Natural killer cell treated with Interleukin-12 subunit alpha and Interleukin-12 subunit beta and Interleukin-15 and Interleukin-18, amount 100 ng/mL, for 72 hours (primary cell): ENCODE measurements at places on chromosomes 11 and 22.

DNA sequence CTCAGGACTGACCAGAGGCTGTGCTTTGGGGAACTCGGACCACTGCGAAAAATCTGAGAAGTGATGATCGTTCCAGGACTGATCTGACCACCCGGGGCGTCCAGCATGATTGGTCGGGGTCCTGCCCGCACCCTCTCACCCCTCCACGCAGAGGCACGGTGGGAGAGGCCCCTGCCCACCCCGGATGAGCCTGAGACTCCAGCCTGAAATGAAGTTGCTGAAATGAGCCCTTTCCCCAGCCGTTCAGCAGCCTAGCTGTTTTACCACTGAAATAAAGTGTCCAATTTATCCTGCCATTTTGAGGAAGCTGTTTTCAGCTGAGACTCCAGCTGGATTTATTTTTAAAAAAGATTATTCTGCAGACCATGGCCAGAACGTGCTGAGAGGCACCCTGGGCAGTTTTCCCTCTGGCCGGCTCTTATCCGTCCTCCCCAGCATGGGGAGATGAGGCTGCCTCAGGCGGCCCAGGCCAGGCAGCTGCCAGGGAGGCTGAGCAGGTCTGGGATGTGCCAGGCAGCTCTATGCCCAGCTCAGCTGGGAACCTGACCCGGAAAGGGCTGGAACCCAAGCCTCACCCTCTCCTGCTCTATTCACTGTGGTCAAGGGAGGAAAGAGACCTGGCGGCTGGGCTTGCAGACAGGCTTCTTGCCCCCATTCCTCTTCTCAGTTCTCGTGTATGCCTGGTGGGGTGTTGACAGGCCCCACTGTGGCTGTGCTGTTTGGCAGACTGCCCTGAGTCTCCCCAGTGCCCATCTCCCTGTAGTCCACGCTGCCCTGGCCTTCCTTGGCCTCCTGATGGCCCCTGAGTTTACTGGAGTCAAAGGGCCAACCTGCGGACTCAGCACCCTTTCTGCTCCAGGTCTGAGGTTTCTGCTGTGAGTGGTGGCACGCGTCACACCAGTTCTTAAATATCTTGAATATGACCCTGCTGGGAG, 161.0 kb upstream of the B3GAT1 start:
- DNase-seq, result no peak

GRCh38 chr11:33552756-33553155, 147.9 kb downstream of the C11orf91 start:
- DNase-seq, result no peak

DNA sequence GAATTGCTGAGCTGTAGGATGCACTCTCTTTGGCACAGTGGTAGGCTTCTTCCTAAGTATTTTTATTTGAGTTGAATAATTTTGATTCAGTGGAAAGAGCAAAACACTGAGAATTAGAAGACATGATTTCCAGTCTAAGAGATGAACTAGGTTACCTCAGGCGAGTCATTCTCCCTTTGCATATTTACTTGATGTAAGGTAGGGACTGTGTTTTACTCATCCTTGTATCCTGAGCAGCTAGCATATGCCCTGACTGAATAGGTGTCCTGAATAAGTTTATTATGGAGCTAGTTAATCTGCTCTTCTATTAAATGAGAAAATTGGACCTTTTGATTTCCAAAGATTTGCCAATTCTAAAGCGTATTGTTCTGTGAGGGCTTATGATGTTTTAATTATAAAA, 50.7 kb downstream of the STIM1 start:
- DNase-seq, result no peak

- no peak for DNase-seq
These were observed 12.9 kb upstream of the FAT3 start for GRCh38 chr11:92211576-92212167.

DNA sequence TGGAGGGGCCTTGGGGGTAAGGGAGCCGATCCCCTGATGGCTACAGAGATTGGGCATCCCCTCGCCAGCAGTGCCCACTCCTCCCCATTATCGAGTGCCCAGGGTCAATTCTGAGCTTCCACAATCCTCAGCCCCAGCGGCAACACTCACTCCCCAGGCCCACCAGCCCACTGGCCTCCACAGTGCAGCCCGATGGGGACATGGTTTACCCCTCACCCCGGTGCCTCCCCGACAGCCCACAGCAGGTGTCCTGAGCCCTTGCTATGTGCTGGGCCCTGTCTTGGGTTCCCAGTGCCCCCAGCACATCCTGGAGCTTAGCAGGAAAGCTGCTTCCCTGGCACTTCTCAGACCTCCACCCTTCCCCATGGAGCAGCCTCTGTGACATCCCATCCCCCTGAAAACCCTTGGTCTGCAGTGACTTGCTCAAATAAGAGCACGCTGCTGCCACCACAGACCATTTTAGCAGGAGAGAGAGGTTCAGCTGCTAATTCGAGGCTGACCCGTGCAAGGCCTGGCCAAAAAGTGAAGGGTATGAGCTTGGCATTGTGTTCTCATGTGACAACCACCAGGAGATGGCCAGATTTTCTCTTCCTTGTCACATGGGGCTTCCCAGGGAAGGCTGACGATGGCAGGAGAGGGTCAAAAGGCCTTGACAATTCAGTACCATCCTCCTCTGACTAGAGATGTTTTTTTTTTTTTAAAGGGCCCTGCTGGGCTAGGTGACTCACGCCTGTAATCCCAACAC, 23.6 kb downstream of the KCNJ4 start:
- no peak for DNase-seq

DNA sequence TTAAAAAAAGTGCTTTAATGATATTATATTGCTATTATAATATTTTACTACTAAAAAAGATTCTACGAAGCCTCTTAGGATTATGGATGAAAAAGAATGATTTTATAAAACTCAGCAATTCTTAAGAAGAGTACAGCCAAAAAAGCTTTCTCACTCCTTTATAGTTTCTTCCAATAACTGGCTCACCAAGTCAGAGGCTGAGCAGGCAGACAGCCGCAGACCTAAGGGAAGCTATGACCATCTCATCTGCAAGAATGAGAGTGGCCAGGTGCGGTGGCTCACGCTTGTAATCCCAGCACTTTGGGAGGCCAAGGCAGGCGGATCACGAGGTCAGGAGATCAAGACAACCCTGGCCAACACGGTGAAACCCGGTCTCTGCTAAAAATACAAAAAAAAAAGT, 12.7 kb upstream of the EMID1 start:
- DNase-seq, result no peak

DNA sequence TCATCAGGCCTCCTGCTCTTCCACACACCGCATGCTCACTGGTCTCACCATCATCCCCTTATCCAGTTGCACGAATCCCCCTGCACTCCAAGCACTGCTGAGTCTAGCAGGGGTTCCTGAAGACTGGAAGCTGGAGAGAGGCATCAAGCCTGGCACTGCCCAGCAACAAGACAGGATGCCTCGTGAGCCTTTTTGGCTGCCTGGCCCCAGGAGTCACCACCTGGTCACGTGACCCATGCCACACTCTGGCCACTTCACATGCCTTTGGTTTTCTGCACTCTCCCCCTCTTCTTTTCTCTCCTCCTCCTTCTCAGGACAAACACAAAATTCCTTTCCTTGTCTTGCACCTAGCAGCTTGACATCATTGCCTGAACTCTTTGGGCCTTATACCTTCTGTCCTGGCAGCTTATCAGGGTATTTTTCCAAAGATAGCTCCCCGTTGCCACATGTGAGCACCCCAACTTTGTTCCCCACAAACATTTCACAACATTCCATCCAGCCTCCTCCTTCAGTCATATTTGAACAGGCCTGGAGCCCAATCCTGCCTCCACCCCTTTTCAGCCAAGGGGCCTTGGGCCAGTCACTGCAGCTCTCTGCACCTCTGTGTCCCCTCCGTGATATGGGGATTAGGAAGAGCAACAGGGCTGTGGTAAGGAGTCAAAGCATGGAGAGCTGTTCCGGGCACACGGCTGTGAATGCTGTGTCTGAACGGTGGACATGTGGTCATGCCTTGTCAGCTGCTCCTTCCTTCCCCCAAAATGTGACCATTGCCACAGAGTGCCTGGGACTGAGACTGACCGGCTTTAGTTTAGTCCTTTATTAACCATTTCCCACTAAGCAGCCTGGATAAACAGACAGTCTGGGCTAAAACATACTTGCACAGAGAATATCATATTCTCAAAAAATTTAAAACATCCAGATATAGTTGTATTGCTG, 2.8 kb upstream of the PACSIN2 start:
- DNase-seq, result no peak

DNA sequence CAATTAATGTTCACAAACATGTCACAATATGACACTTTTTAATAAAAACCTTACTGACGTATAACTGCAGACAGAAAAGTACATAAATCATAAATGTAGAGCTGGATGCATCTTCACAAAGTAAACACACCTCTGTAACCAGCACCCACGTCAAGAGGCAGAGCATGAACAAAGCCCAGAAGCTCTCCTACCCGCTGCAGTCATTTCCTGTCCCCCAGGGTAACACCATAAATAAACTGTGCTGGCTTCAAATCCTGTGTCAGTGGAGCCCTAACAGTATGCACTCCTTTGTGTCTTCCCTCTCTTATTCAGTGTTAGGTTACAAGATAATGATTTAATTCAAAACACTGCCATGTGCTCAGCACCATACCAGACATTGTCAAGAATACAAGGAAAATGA, 5.7 kb downstream of the SYT13 start:
- DNase-seq, result no peak

DNA sequence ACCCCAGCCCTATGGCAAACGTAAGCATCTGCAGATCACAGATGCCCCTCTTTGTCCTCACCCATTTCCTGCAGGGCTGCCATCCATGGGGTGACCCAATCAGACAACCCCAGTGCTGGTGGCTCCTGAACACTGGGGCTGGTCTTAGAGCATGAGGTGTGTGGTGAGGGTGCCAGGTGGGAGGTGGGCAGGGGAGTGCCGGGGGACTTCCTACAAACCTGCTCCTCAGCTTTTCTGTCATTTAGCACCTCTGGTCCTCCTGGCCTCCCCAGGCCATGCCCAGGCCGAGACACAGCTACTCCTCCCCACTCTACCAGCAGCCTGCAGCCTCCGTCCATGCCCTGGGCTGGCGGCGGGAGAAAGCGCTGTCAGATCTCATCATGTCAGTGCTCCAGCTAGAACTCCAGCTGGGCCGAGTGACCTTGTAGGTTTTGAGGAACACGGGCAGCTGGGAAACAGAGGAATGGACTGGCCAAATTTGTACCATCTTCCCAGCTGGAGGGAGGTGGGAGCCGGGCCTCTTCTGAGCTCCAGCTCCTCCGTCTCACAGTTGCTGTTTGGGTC, 157.7 kb upstream of the NECTIN1 start:
- no peak for DNase-seq

DNA sequence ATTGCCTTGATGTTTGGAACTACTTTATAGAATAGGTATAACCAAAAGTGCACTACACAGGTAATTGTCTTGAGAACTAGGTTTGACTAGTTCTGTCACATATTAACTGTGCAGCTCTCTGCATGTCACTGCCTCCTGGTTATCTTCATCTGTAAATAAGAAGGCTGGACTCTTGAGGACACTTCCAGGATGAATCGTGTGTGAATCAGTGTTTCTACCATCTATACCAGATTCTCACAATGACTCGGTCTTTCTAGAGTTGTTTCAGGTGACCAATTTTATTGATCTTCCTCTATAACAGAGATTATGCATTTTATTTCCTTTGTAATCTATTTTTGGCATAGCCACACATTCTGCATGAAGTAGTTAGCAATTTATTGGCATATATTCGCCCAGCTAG, 1181.0 kb upstream of the TENM4 start:
- DNase-seq, result no peak

DNA sequence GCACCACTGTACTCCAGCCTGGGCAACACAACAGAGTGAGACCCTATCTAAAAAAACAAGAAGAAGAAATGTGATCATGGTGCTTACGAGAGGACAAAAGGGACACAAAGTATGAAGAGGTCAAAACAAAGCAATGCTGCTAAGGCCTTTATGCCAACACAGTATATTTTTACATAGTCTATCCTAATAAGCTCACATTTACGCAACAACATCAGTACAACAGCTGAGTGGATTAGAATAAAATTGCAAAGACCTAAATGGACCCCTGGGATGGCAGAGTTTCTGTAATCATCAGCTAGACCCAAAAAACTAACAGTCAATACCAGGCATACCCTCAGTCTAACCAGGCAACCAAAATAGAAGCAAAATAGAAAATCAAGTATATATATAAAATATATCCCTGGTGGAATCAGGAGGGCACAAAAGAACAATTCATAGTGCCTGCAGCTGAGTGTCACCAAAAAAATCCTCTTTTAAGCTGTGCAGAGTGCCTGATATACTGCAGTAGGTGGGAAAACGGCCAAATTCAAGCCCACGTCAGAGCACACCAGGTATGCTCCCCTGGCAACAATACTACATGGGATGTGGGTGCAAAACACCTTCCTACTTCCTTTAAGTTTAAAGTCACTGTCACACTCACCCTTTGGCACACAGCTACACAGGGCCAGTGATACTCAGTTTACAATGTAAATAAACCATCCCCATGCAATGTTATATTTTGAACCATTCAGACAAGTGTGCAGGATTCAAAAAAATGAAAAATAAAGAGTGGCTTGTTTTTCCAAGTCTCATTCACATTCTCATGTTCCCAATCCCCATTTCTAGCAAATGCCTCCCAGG, 57.8 kb downstream of the RBFOX2 start:
- DNase-seq, result no peak

- DNase-seq, result no peak
These were observed 10.4 kb downstream of the OAF start for GRCh38 chr11:120221115-120221752.

- no peak for DNase-seq
These were observed 8.0 kb upstream of the PSMC3 start for GRCh38 chr11:47434011-47434786.

DNA sequence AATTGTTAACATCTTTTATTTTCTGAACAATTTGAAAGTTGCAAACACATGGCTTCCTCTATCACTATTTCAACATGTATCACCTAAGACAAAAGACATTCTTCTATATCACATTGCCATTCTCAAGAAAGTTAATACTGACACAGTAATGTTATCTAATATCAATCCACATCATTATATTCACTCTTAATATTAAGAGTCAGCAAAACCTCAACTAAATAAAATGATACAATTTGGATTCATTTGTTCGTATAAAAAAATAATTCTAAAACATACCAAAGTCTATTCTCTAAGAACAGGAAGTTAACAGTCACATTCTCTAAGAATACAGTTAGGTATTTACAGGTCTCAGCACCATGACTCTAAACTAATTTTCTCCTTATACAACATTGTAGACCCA, 52.0 kb downstream of the ABTB2 start:
- no peak for DNase-seq

GRCh38 chr22:31292236-31292989, at the start of gene PIK3IP1:
TSS of gene PIK3IP1 (minus strand) at chr22:31292488. CDS start at chr22:31292344, 144 bp downstream.
- peak; percentile 76 for DNase-seq

- DNase-seq, result no peak
These were observed 13.1 kb downstream of the TOLLIP start for GRCh38 chr11:1296287-1296686.

- DNase-seq, result no peak
These were observed 35.5 kb upstream of the FGF3 start for GRCh38 chr11:69854713-69855112.
